ENCODE measurements at places on chromosomes 4 and X.
A peak's percentile ranks its signal among the peaks of the same experiment; 100 is the strongest.

- DNase-seq: no peak
These were observed 20.2 kb downstream of the SLIT2 start for GRCh38 chr4:20271950-20272349.

DNA sequence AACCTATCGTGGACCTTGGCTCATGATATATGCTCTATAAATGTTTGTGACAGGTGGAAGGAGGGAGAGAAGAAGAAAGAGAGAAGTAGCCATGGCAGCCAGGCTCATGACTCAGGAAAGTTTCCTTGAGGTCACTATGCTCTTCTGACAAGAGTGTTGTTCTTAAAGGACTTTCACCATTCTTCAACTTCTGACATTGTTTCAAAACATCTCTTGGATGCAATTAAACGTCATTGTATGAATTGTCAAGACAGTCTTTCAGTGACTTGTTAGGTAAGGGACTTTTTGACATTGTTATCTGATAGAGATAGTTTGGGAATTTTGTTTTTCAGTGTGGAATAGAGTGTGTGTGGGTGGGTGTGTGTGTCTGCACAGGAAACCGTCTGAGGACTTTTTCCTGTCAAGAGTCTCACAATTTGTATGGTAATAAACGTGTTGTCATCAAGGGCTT, 617.0 kb downstream of the MID1IP1 start:
- DNase-seq: no peak

GRCh38 chrX:7586126-7586525, 256.8 kb upstream of the VCX start:
- DNase-seq: peak; percentile 75

DNA sequence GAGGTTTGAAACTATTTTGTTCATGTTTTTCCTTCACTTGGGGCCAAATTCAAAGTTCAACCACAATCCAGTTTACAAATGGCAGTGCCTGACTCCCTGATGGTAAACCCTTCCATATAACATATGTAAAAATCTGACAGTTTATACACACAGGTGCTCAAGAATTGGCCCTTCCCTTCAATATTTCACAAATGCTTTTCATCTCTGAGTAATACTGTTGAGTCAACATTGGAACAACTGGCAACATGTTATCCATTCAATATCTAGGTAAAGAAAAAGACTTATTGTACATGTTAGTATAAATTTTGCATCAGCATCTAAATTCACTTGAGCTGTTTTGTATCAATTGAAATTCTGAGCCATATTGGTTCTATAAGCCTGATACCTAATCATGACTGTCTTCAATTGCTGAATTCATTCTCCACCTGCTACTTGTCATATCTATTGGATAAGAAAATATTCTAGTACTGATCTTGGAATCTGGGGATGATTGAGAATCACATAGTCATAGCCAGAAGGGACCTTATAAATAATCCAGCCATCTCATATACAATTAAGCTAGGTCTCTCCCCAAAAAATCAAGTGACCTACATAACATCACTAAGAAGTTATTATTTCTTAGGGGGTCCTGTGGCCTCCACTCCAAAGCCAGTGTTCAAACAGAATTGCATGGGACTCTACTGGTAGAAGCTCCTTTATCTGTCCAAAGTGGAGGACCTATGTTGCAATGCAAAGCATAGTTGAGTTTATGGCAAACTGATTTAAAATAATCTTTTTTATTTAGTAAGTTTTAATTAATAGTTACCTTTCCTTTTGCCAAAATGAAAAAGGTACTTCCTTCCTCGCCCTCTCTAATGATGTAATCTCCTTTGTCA, 61.9 kb downstream of the PRKG2 start:
- no peak for DNase-seq

- peak; percentile 47 for DNase-seq
These were observed 144.1 kb downstream of the PACRGL start for GRCh38 chr4:20844311-20844710.

- DNase-seq: no peak
These were observed 189.1 kb upstream of the C1QTNF7 start for GRCh38 chr4:15238720-15239119.

Data from brain (organoid and tissue), 16 donors.